Fibroblast of skin of right biceps (primary cell): ENCODE measurements at places on chromosomes 11 and 22.

DNA sequence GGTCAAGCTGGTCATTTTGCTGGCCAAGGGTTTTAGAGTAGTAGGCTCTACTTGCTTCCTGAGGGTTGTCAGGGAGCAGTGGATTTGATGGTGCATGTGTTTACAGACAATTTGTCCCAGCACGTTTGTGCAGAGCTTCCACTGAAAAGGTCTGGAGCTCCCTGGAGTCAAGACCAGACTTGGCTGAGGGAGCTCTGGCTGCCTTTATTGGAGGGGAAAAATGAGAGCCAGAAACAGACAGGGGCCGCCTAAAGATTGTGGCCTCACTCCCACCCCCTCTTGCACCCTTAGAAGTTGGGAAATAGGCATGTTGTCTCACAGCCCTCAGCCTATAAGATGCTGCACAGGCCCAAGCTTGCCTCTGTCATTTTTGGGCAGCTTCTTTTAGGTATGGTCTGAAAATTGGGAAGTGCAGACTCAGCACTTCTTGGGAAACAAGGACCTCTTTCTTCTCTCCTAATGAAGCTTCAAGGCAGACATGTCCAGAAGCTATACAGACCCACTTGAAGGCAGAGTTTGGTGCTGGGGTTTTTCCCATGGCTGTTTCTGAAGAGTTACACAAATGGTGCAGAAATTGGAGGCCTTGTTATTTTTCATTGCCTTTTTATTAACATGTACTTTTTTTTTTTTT, 55.1 kb downstream of the AMOTL1 start:
- no peak for DNase-seq

DNA sequence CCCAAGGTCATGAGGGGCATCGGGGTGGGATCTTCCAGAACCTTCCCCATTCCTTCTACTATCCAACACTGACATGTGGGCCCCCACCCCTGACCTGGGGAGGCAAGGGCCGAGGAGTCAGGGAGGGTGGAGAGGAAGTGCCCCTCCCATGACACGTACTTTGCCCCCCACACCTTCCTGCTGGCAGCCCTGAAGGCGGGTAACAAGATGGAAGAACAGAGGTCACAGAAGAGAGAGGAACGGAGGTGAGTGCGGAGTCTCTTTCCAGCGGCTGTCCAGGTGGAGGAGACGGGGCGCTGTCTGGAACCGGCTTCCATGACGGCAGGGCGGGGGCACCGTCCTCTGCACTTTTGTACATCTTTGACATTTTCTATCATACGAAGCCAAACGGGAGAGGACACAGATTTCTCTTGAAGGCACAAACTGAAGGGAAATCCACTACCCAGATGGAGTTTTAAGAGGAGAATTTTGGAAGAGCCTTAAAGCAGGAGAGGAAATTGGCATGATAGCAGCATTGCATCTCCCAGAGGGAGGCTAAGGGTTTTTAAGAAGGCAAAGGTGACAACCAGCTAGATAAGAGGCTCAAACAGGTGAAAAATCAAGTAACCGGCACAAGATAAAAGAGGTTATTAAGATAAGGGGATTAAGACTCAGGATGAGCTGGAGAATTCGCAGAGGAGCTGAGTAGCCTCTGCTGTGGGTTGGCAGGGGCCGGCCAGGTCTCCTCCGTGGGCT, 16.7 kb downstream of the OSBPL5 start:
- no peak for DNase-seq

- peak; percentile 76 for DNase-seq
Measured at GRCh38 chr22:32623943-32624342, 149.3 kb downstream of the FBXO7 start.

- DNase-seq = no peak
Measured at GRCh38 chr11:94199136-94200130, 70.8 kb downstream of the PANX1 start.

DNA sequence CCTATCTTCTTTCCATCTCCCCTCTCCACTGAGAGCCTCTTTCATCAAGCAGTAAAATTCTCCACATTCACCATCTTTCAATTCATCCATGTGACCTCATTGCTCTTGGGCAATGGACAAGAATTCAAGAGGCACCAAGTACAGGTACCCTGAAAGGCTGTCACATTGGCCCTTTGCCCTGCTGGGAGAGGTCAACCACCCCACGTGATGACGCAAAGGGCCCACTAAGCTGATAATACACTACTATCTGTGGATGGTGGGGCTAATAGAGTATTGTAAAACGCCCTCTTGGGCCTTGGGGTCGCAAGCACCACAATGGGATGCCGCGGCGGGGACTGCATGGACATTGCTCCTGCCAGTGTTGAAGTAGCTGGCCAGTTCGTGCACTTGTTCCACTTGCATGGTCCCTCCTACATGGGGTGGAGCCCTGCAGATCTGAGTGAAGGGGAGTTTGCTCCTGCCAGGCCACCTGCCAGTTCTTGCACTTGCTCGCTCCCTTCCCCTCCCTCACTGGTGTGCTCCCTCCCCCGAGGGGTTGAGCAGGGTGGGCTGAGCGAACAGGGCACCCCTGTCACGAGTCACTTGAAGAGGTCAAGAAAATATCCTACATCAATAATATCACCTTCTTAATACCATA, 1578.8 kb upstream of the RAG2 start:
- no peak for DNase-seq

DNA sequence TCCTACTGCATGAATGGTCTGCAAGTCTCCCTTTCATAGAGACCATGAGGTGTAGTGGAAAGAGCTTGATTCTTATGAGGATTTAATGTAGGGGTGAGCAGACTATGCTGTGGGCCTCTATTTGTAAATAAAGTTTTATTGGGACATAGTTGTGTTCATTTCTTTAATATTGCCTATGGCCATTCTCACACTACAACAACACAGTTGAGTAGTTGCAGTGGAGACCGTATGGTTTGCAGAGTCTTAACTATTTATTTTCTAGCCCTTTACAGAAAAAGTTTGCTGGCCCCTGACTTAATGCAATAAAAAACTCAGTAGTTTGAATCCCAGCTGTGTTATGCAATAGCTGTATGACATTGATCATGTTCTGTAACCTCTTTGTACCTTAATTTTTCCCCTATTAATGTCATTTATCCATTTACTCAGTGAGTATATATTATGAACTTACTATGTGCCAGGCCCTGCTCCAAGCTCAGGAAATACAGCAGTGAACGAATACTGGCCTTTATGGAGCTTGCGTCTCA, 106.3 kb downstream of the ATXN10 start:
- no peak for DNase-seq

GRCh38 chr11:87190071-87190470, 152.3 kb downstream of the TMEM135 start:
- DNase-seq = no peak

DNA sequence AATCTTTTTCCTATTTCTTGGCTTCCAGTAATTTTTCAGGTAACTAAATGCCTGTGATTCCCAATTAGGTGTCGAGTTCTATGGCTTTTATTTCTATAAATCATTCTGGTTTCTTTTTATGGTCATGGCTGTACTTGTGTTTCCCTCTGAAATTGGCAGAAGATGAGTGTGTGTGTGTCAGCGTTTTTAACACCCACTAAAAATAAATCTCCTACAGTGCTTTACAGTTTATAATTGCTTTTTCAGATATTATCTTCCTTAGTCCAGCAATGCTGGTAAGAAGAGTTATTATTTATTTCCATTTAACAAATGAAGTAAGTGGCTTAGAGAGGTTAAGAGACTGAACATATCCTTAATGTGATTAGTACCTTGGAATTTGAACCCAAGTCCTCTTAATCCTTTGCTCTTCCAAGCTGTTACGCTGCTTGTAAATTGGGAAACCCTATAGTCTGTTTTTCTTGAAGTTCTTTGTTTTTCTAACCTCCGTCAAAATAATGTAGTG, 125.2 kb downstream of the TEAD1 start:
- DNase-seq = no peak

GRCh38 chr11:36121054-36121453, 168.2 kb downstream of the COMMD9 start:
- no peak for DNase-seq

DNA sequence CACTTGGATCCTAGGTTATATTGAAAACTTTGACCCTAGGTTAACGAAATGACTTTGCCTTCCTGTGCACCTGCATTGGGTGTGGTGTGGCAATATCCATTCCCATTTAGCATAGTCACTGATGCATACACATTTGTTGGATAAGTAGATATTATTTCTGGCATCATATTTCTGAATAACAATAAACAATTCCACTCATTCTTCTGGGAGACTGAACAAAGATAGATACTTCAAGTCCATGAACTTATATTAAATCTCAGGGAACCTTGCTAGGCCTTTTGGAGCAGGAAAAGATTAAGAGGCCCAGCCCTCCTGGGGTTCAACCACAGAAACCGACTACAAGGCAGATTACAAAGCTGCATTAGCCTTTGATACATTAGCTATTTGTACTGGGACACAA, 118.9 kb downstream of the MSANTD4 start:
- no peak for DNase-seq

GRCh38 chr22:25111579-25112517, 87.8 kb upstream of the CRYBB3 start:
- DNase-seq = no peak

DNA sequence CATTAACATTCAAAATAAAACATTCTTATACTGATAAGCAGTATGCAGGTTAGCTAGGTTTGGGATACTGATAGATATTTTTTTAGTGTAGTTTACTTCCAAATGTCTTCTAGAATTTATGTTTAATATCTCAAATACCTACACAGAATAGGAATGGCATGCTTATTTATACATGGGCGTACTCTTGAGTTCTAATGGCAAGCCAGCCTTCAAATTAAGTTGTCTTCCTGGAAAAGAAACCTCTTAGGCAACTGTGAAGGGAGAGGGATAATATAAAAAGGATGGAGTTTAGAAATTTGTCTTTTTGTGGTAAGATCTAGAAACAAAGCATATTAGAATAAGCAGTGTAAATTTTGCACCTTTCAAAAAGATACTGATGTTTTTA, 65.4 kb downstream of the MTMR3 start:
- DNase-seq = no peak

- DNase-seq = peak; percentile 44
Measured at GRCh38 chr22:36358533-36359469, 29.0 kb downstream of the MYH9 start.

- DNase-seq = no peak
Measured at GRCh38 chr11:47398011-47398410, 10.4 kb upstream of the SLC39A13 start.

GRCh38 chr11:29095821-29096220, 921.0 kb downstream of the KCNA4 start:
- DNase-seq = peak; percentile 21

DNA sequence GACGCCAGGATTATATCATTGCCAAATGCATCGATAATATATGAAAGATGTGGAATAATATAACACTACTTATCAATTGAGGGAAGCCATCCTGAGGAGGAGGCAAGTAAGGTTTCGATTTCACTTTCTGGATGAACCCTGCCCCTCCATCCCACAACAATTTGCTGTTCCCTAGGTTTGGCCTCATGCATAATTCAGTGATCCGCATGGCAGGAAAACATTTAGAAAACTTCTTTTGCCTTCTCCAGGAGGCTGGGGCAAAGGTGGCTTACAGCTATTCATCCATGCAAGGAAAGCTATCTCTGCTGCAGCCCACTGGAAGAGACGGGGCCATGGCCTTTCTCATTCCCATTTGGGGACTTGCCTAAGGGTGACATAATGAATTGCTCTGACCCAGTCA, 489.4 kb upstream of the CADM1 start:
- no peak for DNase-seq

- DNase-seq = peak; percentile 20
Measured at GRCh38 chr11:63985812-63986155, 454 bp upstream of the OTUB1 start.

GRCh38 chr11:66002648-66003225, 434 bp downstream of the BANF1 start:
- peak; percentile 19 for DNase-seq

GRCh38 chr11:81887671-81888070, 846.0 kb downstream of the FAM181B start:
- DNase-seq = no peak

DNA sequence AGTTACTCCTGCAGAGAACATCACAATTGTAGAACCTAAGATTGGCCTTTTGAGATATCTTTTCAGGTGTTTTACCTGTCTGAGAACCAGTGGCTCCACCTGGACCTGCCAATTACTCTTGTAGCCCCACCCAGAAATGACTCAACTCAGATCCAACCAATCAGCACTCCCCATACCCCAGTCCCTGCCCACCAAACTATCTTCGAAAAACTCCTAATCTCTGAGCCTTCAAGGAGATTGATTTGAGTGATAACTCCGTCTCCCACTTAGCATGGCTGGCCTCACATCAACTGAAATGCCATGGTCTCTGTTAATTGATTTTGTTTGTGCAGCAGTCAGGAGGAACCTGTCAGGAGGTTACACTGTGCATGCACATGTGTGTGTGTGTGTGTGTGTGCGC, 103.6 kb downstream of the MTNR1B start:
- DNase-seq = no peak

- peak; percentile 85 for DNase-seq
Measured at GRCh38 chr11:12841946-12842630, 167.0 kb upstream of the RASSF10 start.

GRCh38 chr11:2194877-2195755, 23.5 kb upstream of the TH start:
- peak; percentile 15 for DNase-seq

DNA sequence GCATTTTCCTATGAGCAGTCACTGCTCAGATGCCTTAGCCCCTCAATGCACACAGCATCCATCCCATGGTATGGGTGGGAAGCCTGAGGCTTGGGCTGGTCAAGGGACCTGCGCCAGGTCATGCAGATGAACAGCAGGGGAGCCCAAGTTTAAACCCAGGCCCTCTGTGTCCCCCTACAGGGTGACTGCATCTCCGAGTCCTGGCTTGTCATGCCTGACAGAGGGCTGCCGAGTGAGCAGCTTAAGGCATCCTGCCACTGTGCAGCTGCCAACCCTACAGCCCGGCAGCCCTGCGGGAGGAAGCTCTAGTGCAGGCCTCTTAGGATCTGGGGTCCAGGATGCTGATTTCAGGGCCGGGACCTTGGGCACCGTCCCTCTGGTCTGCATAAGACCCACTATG, 10.0 kb downstream of the IL2RB start:
- no peak for DNase-seq

- peak; percentile 68 for DNase-seq
Measured at GRCh38 chr11:22433094-22433455, 94.9 kb downstream of the SLC17A6 start.

- DNase-seq = no peak
Measured at GRCh38 chr11:34189191-34189590, 83.8 kb downstream of the NAT10 start.

DNA sequence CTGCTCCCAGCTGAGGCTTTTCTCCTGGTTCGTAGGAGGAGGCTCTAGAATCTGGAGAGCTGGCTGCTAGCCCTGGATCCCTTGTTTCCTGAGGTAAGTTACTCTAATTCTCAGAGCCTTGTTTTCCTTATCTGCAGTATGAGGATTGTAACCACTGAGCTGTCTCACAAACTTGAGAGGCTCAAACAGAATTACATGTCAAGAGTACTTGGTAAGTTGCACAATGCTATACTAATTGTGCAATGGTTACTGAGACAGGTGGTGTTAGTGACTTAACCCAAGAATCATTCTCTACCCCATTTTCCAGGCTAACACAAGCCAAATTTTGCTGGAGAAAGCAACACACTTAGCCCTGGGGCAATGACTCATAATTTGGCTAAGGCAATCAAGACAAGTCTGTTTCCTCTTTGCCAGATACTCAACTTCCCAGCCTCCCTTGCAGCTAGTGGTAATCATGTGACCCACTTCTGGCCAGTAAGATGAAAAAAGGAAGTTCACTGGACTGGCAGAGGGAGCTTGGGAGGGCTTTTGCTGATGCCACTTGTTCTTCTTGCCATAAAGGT, 348.0 kb downstream of the TENM4 start:
- peak; percentile 99 for DNase-seq

- no peak for DNase-seq
Measured at GRCh38 chr11:134003792-134004495, 47.2 kb upstream of the IGSF9B start.
